Right ventricle myocardium superior (tissue), 1 donor: ENCODE measurements at places on chromosomes 16 and 17. TPM values are rescaled to one million over a fixed set of nuclear protein-coding genes. Genes with fewer than 3 reads are reported as not detected.

Gene CCL1
- not detected for total RNA-seq

Gene GRAPL
- total RNA-seq: 1.5 TPM

Gene C16orf46
- total RNA-seq: 0.38 TPM

Gene HOXB8
- not detected for total RNA-seq

Gene BCAR1
- 75.4 TPM for total RNA-seq

Gene CES1
- total RNA-seq: 33.2 TPM
